Suppressor macrophage treated with lipopolysaccharide for 1 hour (primary cell): ENCODE measurements at places on chromosomes 16 and 17.

DNA sequence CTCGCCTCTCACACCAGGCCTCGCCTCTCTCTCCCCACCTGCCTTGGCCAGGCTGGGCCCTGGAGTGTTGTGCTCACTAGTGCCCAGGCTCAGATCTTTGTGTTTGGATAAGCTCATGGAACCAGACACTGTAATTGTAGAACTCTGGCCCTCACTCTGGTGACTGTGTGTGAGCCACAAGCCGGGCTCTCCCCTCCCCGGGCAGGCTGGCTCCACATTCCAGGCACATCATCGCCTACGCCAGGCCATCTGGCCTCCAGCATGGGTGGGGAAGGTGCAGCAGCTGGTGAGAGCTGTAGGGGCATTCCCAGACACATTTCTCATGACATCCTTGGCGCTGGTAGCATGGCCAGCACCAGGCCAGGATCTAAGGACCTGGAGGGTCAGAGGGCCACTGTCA, 202.3 kb downstream of the RAB11FIP4 start:
- DNase-seq, result no peak

DNA sequence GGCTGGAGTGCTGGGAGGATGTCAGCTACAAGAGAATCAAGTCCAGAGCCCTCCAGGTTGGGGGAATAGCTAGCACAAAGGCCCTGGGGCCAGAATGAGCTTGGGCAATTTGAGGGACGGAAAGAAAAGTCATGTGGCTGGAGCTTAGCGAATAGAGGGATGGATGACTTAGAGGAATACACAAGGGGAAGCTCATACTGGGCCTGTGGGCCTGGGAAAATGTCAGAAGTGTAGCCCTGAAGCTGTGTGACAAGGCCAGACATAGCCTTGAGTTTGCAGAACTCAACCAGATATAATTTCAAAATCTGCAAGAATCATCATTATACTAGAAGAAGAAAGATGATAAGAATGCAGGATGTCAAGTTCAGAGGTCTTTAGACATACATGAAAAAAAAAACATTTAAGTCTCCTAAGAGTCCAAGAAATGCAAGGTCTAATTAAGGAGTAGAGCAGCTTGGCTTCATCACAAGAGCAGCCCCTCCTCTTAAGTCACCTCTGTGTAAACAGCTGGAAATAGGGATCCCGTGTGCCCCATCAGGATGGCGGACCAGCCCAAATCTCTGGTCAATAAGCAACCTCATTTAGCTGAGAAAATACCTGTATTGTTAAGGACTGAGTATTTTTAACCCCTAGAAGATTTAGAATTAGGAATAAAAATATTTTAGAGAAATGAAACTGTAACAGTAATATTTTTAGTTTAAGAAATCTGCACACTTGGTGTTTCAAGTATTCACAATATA, 66.6 kb downstream of the ABCC12 start:
- no peak for DNase-seq

- DNase-seq, result no peak
Measured at GRCh38 chr17:18120461-18121017, 12.0 kb downstream of the MYO15A start.

GRCh38 chr16:85447693-85448313, 165.3 kb upstream of the GSE1 start:
- no peak for DNase-seq

DNA sequence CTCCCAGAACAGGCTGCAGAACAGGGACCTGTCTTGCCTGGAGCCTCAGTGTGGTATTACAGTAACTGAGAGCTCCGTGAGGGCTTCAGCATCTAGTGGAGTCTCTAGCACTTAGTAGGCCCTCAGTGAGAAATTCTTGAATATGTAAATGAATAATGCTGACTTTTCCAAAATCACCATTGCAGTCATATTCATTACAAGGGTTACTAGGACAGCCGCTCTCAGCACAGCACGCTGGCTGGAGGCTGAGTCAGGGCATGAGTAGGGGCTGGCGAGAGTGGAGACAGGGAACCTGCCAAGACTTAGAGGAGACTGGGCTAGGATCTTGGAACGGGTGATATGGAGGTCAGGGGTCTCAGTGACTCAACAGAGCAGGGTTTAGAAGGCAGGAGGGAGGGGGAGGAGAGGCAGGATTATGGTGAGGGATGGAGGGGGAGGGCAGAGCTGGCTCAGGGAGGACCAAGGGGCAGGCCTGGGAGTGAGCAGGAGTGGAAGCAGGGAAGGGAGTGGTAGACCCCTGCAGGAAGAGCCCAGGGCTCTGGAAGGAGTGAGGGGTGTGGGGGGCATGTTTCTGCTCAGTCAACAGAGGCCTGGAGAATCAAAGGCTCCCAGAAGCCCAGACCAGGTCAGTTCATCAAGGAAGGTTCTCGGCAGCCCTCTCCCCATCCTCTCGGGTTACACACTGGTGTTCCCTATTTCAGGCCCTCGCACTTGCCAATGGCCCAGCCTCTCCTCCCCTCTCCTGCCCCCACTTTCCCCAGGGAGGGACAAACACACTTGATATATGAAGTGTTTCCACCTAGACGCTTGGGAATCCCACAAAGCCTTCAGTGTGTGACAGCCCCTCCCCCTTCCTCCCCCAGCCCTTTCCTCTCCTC, 42.3 kb downstream of the FZD2 start:
- DNase-seq, result no peak

GRCh38 chr17:34318474-34318873, 761 bp upstream of the CCL8 start:
- DNase-seq, result peak; percentile 74

DNA sequence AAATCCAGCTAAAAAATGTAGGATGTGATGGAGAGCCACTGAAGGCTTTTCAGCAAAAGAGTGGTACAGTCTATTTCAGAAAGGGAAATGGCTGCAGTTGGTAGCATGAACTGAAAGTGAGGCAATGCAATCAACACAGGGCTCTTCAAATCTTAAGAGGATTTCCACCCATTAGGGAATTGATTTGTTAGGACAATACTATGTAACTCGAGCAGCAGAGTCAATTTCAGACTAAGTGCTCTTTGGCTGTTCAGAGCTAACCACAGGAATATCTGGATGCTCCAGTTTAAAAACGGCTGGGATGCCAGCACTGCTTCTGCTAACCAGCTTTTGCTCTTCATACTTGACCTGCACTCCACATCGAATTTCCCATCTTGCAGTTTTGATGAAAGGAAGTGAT, 24.6 kb downstream of the CACNG1 start:
- no peak for DNase-seq

- no peak for DNase-seq
Measured at GRCh38 chr17:40528692-40529417, 27.4 kb upstream of the TNS4 start.

- peak; percentile 57 for DNase-seq
Measured at GRCh38 chr16:70703041-70703834, 17.4 kb upstream of the MTSS2 start.

DNA sequence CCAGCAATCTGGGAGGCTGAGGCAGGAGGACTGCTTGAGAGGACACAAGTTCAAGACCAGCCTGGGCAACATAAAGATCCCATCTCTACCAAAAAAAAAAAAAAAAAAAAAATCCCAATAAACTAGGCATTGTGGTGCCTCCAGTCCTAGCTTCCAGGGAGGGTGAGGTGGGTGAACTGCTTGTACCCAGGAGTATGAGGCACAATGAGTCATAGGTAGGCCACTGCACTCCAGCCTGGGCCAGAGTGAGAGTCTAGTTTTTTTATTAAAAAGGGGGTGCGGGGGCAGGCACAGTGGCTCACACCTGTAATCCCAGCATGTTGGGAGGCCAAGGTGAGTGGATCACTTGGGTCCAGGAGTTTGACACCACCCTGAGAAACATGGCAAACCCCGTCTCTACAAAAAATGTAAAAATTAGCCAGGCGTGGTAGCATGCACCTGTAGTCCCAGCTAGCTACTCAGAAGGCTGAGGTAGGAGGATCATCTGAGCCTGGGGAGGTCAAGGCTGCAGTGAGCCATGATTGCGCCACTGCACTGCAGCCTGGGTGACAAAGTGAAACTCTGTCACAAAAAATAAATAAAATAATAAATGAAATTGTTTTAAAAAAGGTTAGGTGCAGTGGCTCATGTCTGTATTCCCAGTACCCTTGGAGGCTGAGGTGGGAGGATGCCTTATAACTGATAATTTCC, 7.8 kb upstream of the CHST6 start:
- no peak for DNase-seq

DNA sequence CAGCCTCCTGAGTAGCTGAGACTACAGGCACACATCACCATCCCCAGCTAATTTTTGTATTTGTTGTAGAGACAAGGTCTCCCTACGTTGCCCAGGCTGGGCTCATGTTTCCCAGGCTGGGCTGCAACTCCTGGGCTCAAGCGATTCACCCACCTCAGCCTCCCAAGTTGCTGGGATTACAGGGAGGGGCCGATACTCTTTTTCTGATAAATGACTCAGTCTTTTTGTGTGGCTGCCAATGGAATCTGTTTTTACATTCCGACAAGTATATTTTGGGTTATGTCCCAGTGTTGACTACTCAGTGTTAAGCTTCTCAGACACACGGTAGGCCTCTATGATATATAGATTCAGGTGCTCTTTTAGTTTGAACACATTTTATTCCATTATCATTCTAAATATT, 58.1 kb downstream of the SLFN11 start:
- no peak for DNase-seq

DNA sequence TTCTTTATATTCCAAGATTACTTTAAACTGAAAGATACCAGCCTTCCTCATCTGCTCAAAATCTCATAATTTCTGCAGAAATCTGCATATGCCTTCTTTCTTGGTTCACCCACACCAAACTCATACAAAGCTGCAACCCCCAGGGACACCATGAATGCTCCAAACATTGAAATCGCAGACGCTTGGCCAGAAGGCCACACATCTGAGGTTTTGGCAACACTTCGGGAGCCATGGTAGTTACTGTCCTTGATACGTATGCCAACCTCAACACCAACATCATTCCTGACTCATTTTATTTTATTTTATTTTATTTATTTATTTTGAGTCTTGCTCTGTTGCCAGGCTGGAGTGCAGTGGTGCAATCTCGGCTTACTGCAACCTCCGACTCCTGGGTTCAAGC, 11.8 kb downstream of the GSPT1 start:
- no peak for DNase-seq

- no peak for DNase-seq
Measured at GRCh38 chr17:6857904-6858303, 26.4 kb upstream of the TEKT1 start.

GRCh38 chr16:1282324-1282973, 26.6 kb downstream of the TPSD1 start:
- DNase-seq, result no peak

DNA sequence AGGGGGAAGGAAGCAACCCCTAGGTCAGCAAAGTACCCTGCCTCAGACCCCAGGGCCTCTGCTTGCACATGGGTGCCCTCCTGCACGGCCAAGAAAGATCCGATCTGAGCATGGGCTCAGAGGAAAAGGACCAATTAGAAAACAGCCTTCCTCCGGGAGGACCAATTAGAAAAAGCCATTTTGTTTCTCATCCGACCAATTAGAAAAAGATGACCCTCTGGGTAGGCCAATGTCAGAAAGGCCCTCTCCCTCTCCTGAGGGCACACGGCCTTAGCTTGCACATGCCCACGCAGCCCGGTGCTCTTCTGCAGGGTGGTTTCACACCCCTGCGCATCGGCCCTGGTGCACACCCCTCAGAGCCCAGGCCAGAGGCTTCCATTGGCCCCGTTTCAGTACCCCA, 5.1 kb upstream of the CISD3 start:
- no peak for DNase-seq
